SK-N-SH treated with all-trans-retinoic acid at 6 μM for 48 hours (cell line): ENCODE measurements at places on chromosomes 16 and 17.

DNA sequence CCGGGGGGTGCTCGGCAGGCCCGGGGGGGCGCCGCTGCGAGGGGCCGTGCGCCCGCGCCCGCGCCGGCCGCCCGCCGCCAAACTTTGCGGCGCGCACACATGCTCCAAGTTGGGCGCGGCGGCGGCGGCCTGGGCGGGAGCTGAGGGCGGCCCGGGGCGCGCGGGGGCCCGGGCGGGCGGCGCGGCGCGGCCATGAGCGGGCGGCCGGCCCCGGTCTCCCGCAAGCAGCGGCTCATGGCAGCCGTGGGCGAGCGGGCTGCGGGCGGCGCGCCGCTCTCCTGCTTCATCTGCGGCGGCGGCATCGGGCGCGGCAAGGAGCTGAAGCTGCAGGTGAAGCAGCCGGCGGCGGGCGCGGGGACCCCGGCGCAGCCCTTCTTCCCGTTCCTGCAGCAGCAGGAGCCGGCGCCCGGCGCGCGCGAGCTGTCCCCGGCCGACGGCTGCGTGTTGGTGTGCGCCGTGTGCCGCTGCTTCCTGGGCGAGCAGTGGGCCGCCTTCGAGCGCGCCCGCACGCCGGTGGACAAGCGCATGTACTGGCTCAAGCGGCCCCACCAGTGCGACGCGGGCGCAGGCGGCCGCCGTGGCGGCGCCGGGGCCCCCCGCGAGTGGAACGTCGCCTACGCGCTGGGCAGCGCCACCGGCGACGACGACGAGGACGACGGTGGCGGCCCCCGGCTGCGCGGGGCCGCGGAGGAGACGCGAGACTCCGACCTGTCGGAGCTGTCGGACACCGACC is 57.2 kb upstream of the CIBAR2 start:
- no peak for ATAC-seq

DNA sequence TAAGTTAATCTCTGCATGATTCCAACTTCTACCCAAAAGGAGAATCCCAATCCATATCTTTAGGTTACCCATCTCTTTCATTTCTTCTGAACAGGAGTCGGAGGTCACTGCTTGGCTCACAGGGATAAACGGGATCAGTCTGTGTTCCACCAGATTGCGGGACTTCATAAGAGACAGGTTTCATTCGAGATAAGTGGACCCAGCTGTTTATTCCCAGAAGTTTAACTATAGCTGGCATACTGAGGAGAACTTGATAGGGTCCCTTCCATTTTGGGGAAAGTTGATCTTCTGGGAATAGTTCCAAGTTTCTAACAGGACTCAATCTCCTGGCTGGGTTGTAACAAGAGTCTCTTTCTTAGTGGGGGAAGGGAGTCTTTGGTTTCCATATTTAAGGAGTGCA is 45.4 kb upstream of the ARL4D start:
- no peak for ATAC-seq

GRCh38 chr16:12891836-12892235 is 9.6 kb upstream of the SHISA9 start:
- no peak for ATAC-seq

DNA sequence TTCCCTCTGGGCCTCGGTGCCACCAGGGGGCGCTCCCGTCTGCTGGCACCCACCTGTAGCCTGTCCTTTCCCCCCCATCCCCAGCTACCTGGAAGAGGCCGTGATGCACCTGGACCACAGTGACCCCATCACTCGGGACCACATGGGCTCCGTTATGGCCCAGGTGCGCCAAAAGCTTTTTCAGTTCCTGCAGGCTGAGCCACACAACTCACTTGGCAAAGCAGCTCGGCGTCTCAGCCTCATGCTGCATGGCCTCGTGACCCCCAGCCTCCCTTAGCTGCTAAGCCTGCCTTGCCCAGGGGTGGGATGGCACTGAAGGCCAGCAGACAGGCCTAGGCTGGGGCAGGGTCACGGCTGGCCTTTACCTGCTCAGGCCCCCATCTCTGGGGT is 818 bp upstream of the NRN1L start:
- peak; percentile 85 for ATAC-seq

DNA sequence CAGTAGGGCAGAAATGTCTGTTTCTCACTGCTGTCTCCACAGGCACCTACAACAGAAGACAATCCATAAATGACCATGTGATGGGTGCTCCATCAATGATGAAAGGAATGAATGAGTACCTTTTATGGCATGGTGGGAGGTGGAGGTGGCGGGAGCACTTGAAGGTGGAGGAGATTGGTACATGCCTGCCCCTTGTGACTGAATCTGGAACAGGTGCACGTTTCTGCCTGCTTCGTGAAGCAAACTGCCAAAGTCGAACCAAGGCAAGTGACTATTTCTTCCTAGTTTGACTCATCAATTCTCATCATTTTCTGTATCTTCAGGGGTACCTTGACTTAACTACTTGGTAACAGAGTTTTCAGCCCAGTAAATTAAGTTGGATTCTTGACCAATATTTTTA is 25.4 kb downstream of the CDRT15 start:
- ATAC-seq, result no peak

DNA sequence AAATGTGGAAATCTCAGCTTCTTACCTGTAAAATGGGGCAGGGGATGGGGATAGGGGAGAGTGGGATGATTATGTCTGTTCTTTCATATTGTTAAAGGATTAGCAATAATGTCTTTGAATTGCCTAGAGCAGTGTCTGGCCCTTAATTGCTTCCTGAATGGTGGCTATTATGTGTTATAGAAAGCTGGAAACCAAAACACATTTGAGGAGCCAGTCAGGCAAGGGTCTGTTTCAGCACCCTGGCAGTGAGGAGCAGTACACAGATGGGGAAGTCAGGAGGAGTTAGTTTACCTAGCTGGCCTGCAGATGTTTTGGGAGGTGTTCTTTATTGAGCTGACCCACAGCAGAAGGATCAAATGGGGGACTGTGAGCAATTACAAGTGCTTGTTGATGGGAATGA is 63.0 kb downstream of the NUP93 start:
- ATAC-seq, result no peak

- peak; percentile 41 for ATAC-seq
Observed at GRCh38 chr16:31093132-31093703, 1.4 kb downstream of the VKORC1 start.

DNA sequence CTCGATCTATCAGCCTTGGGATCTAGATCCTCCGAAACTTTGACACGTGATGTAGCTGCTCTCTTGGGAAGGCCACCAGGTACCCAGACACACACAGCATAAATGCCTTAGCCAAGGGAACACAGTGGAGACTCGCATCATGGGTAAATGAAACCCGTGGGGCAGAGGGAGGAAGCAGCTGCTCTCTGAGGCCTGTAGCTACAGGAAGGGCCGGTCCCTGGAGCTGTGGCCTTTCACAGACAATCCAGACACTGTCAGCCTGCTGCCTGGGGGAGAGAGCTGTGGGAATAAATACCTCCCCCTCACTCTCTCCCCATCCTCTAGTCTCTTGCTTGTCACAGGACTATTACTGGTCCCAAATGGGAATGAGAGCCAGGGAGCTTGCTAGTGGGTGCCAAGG is 351.2 kb downstream of the UTP18 start:
- no peak for ATAC-seq

DNA sequence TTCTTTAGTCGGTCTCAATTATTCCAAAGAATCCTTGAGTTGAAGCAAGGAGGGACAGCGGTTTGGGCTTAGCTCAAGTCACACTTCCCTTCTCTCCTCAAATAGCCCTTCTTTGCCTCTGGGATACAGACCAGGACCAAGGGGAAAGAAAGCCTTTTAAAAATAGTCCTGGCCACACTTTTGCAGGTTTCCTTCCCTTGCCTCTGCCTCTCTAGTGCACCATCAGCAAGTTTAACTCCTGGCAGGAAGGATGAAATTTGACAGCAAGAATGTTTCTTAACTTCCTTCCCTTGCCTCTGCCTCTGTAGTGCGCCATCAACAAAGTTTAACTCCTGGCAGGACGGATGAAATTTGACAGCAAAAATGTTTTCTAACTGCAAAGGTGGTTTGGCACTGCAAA is 7.2 kb upstream of the G6PC1 start:
- ATAC-seq, result peak; percentile 42; the same call in 2 of the 3 replicates

DNA sequence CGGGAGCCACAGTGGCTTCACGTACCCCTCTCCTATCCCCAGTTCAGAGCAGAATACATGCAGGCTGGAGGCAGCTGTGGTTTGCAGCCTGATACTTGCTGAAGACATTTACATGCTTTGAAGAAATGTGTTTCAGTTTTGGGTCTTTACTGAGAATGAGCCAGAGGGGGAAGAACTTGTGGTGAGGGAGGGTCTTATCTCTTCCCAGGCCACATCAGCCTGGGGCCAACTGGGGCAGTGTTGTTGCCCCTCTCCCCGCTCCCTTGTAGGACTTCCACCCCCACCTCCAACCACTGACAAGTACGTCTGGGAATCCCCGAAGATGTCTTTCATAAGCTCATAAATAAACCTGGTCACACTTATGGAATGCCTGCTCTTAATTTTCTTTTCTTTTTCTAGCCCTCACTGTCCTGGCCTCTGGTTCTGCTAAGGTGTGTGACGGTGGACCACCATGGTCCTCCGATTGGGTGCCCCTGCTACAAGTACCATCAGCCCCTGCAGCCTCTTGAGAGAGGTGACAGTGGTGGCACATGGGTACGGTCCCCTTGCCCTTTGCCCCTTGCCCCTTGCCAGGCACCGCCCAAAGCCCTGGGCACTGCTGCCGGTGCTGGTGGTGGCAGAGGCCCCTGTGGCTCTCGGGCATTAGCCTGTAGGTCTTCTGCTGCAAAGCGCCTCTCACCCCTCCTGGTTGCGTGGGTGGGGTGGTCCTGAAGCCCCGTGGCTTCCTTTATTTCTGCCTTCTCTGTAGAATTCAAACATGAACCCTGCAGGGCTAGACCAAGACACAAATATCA is 144.8 kb upstream of the RPH3AL start:
- ATAC-seq, result peak; percentile 19; the same call in 2 of the 3 replicates
